Left forelimb (tissue), 1 donor: ENCODE measurements at places on chromosomes 5 and 9.

DNA sequence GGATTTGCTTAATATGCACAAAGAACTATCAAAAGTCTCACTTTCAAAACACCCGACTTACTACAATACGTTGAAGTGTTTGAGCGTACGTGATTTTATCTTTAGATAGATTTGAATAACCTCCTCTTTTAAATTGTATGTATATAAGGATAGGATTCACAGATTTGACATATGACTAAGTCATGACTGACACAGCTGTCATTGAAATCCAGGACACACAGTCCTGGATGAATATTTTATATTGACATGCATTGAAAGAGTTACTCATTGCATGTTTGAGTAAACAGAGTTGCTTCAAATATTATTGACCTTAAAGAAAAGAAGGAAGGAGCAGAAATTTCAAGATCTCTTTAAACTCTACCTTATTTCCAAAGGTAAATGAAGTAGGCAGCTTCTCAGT, 3.3 kb downstream of the MUSK start:
- DNase-seq = no peak

- DNase-seq = no peak
Observed at GRCh38 chr5:80031109-80031508, 4.0 kb upstream of the THBS4 start.

DNA sequence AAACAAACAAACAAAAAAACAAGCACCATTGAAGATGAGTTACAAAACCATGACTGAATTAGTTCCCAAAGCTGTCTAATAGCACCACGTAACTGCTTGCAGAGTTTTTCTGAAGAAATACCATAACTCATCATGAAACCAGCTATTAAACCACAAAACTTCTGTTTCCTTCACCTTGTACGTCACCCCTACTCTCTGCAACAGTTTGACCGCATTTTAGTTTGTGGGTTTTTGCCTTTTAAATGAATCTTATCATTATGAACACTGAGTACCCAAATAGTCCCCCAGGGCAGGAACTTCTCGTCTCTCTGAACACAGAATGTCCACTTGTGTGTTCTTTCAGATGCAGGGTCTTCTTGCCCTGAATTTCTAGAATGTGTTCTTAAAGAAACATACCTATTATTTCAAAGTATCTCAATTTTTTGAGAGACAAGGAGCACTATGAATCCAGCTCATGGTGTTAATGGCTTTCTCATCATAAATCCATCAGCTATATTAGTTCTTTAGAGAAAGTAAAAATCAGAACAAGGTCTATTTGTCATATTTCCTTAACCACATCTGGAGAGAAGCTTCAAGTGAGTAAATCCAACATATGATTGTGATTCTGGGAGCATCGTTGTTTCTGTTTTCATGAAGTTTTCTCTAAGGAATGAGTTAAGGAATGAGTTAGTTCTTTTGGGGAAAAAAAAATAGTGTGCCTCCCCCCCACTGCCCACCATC, 210.6 kb downstream of the AUH start:
- no peak for DNase-seq

DNA sequence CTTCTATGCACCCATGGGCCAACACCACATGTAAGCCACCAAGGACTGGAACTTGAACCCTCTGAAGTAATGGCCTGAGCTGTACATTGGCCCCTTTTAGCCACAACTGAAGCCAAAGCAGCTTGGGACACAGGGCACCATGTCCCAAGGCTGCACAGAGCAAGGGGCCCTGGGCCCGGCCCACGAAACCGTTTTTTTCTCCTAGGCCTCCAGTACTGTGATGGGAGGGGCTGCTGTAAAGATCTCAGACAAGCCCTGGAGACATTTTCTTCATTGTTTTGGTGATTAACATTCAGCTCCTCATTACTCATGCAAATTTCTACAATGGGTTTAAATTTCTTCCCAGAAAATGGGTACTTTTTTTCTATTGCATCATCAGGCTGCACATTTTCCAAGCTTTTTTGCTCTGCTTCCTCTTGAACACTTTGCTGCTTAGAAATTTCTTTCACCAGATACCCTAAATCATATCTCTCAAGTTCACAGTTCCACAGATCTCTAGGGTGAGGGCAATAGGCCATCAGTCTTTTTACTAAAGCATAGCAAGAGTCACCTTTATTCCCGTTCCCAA, 25.5 kb upstream of the FBXW11 start:
- DNase-seq = no peak

DNA sequence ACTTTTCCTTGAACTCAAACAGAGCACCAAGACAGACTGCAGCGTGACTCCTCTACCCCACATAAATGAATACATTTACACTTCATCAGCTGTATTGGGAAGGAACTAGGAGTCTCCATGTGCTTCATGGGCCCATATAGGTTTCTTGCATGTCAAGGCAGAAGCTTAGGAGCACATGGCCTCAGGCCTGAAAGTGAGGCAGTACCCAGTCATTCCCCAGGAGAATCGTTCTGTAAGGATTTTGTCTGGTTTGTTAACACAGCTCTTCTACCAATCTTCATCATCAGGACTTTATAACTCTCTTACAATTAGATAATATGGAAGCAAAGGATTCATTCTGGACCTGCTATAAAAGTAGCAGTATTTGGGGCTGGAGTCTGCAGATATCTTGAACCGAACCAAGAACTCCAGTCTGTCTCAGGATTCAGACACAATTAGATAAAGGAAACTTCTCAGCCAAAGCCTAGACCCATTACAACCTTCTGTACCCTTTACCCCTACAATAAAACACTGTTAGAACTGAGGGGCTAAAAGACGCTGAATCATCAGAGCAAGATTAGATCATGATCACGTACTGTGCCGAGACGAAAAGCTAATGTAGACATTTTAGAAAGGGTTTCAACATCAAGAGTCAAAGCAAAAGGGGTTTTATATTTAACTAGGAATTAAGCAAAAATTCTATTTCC, 385.5 kb upstream of the SLC30A5 start:
- DNase-seq = no peak

- DNase-seq = peak; percentile 68
Observed at GRCh38 chr5:56815658-56816545, 553 bp downstream of the MAP3K1 start.

DNA sequence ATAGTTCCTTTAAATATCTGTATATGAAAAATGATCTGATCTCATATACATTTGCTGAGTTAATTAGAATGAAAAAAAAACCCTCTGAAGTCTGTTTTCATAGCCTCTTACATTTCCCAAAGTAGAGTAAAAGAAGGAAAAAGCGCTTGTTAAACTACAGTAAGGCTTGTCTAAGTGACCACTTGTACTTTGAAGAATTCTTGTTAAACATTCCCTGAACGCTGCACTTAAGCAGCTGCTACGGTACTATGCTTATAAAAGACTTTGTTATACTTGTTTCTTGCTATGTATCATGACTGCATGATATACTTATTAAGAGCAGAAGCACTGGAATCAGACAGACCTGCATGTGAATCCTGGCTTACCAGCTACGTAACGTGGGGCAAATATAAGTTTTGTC, 81.7 kb upstream of the MTAP start:
- no peak for DNase-seq

DNA sequence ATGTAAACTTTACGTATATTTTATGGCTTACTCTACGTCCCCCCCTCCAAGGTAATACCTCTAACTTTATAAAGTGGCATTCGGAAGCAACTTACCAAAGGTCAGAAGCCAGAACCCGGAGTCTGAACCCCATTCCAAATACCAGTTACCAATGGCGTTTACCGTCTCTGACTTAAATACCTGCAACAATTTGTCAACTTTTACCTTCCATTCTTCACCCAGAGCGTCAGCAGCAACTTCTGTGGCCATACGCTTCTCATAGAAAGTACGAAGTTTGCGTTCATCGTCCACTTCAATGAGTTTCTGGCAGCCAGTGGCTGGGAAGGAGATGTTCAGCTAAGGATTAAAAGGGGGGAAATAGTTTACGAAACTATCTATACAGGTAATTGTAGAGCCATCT, 753 bp downstream of the RPS6 start:
- DNase-seq = no peak

- no peak for DNase-seq
Observed at GRCh38 chr9:90724112-90724511, 77.5 kb upstream of the SYK start.

DNA sequence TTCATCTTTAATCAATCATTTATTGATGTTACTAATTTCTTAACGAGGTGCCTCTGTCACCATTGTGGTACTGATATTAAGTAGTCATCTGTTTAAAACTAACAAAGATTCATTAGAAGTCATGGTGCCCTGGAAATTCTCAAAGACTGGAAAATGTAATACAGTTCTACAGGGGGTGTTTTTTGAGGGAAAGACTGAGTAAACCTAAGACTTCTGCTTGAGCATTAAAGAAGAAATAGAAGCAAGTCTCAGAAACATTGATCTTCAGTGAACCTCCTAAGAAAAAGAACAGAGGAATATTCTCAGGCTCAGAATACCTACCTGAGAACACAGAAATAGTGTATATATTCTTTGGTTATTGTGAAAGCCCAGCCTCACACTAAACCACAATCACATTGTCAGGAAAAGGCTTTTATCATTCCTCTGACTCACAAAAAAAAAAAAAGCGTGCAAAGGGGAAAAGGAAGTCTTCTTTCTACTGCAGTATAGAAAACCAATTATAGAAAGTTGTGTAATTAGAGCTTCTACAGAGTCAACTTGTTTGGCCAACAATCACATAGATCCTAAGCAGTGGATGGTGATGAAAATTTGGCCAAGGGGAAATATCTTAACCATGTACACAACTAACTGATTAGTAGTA, 60.8 kb downstream of the HINT1 start:
- no peak for DNase-seq

GRCh38 chr5:7927466-7928375, 58.8 kb downstream of the MTRR start:
- no peak for DNase-seq

DNA sequence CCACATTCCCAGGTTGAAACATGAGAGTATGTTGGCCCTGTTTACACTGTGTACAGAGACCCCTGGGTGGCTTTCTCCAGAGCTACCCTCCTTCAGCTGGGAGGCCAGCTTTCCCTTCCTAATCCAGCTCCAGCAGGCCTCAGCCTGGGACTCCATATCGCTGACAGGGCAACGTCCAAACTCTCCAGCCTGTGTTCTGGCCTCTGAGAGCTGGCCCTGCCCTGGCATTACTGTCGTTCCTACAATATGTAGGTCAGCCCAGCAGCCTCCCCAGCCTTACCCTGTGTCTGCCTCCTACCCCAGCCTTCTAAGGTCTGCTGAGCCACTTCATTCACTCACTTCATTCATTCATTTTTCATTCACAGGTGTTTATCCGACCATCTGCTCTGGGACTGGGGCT, 8.3 kb upstream of the EEIG1 start:
- DNase-seq = no peak

DNA sequence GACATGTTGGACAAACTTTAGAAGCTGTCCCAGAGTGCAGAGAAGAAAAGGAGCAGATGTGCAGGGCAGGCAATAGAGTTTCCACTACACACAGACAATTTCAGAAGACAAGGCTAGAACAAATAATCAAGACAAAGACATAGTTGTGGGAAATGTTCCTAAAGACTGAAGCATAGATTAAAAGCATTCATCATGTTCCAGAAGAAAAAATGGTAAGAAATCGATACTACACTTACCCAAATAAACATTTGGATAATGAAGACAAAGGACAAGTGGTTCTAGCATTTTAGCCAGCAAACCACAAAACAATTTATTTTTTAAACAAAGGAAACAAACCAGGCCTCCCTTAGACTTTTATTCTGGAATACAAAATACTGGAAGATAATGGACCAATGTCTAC, 97.9 kb downstream of the FSTL4 start:
- no peak for DNase-seq

GRCh38 chr5:108459769-108460168, 77.9 kb upstream of the FBXL17 start:
- no peak for DNase-seq

GRCh38 chr5:112419986-112420864, 1.1 kb upstream of the EPB41L4A start:
- DNase-seq = peak; percentile 85

DNA sequence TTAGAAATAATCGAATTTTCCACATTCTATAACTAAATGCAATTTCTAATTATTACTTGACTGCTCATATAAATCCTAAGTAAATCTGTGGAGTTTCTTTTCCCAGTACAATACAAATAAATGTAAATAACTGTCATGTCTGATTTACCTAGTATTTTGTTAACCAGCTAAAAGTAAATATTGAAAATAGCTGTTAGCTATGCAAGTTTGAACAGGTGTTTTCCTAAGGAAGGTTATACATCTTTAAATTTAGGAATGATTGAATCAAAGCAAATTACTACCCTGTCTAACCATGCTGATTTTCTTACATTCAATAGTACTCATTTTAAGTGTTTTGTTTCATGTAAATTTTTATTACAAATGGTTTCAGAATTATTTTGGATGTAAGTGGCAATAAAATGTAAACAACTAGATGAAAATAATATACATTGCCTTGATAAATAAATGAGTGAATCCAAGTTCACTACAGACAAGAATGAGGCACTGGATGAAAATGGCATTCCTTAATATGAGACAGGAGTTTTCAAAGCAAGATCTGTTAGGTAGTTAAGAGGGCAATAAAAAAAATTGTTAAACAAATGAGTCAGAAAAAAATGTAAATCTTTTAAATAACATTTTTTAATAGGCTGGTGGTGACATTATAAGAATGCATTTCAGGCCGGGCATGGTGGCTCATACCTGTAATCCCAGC, 15.8 kb downstream of the MCIDAS start:
- DNase-seq = no peak

DNA sequence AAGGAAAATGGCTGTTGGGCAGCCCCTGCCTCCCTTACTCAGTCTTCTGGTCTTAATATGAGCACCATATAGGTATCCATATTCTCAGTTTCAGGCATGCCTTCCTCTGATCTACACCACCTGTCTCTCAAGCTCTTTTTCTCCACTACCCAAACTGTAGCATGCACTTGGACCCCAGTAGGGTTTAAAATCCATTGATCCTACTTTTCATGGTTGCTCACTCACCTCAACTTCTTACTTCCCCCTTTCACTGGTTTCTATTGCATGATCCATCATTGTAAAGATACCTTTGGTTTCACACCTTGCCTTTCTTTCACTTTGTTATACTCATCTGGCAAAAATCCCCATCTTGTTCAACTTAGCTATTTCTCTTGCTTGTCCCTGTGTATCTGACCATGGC, 159.4 kb downstream of the KDM4C start:
- DNase-seq = no peak

DNA sequence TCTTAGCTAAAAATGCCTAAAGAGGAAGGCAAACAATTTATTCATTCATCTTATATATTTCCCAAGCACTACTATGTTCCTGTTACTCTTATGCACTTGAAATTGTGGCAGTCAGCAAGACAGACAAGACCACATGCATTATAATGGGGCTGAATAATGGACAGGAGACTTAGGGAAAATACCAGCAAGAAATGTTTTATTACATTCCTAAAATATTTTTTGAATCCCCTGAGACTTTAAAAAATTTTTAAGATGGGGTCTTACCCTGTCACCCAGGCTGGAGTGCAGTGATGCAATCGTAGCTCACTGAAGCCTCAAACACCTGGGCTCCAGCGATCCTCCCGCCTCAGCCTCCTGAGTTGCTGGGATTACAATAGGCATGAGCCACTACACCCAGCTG, 13.2 kb downstream of the ZCCHC9 start:
- no peak for DNase-seq

- no peak for DNase-seq
Observed at GRCh38 chr5:98898743-98899142, 30.1 kb downstream of the CHD1 start.

GRCh38 chr9:82127465-82127864, 138.9 kb downstream of the SPATA31D1 start:
- DNase-seq = no peak

- no peak for DNase-seq
Observed at GRCh38 chr5:4348919-4349318, 753.3 kb downstream of the IRX1 start.

- no peak for DNase-seq
Observed at GRCh38 chr5:78983601-78984438, 1.3 kb downstream of the ARSB start.
